CD4-positive, alpha-beta T cell (primary cell): ENCODE measurements at places on chromosomes 7 and 10. TPM values are rescaled to one million over a fixed set of nuclear protein-coding genes. Genes with fewer than 3 reads are reported as not detected.

PLAC9 gene
- total RNA-seq, result not detected

PRSS37 gene
- total RNA-seq, result not detected

SFRP5 gene
- total RNA-seq, result not detected

TRIM74 gene
- 4.1 TPM for total RNA-seq

CRYGN gene
- total RNA-seq, result not detected

SPDYE1 gene
- total RNA-seq, result not detected

ACTR3C gene
- 3.4 TPM for total RNA-seq

TMEM184A gene
- total RNA-seq, result 0.06 TPM

HPS1 gene
- total RNA-seq, result 49.8 TPM

TUBAL3 gene
- not detected for total RNA-seq

GPNMB gene
- total RNA-seq, result not detected

ZNF425 gene
- total RNA-seq, result 0.39 TPM

STEAP1B gene
- not detected for total RNA-seq

ADAMTS14 gene
- not detected for total RNA-seq

MMRN2 gene
- 1.8 TPM for total RNA-seq

PSMA2 gene
- 41.0 TPM for total RNA-seq

ENTPD1 gene
- total RNA-seq, result 0.82 TPM

NYAP1 gene
- 0.66 TPM for total RNA-seq

PTF1A gene
- total RNA-seq, result not detected

NUTM2A gene
- 1.2 TPM for total RNA-seq

DNA sequence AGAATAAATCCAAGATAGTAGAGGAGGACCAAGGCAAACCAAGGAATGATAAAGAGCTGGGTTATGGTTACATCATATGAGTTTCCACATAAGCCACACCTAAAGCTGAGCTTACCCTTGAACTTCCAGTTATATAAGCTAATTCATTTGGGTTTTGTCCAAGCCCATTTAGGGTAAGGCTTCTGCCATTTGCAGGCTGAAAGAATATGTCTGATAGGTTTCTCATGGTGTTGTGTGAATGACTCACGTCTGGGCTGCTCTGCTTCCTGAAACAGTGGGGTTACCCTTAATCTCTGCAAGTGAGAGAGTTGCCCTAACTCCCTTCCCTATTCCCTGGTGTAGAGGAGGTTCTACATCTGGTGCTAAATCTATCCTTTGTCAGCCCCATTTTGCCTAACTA, 60.8 kb downstream of the PTTG1IP2 start:
- H3K36me3 ChIP-seq, result no peaks in the 10 kb centered on the region
- no peak overlapping the region for H3K27ac ChIP-seq
- H3K4me1 ChIP-seq, result no peaks in the 10 kb centered on the region
- H3K4me3 ChIP-seq, result no peak overlapping the region
- no peak for DNase-seq
- no peaks in the 10 kb centered on the region for H3K27me3 ChIP-seq

- no peak overlapping the region for H3K27ac ChIP-seq
- no peaks in the 10 kb centered on the region for H3K27me3 ChIP-seq
- no peak overlapping the region for H3K4me3 ChIP-seq
- DNase-seq, result no peak
- H3K4me1 ChIP-seq, result no peaks in the 10 kb centered on the region
These were observed 152.6 kb upstream of the FZD8 start for GRCh38 chr10:35794703-35795102.

- no peaks in the 10 kb centered on the region for H3K27me3 ChIP-seq
- DNase-seq, result no peak
- H3K4me3 ChIP-seq, result no peak overlapping the region
- no peaks in the 10 kb centered on the region for H3K4me1 ChIP-seq
- H3K36me3 ChIP-seq, result no peaks in the 10 kb centered on the region
These were observed 96.5 kb downstream of the DNAH11 start for GRCh38 chr7:21639206-21639868.

DNA sequence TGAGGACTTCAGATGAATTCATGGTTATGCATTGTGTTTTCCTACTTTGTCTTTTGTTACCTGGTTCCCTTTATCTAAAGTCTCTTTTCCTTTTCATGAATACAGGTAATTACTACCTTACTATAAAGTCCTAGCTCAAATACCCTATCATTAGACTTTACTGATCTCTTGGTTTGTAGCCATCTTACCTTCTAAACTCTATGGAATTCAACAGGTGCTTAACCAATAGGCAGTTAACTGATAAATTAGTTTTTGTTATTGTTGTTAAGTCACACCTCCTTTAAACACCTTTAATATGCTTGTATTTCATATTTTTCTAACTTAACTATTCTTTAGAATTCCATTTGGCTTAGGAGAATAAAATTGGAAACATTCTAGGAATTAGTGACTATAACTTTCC, 30.7 kb downstream of the PLCE1 start:
- H3K4me1 ChIP-seq, result no peaks in the 10 kb centered on the region
- no peak for DNase-seq
- H3K27me3 ChIP-seq, result no peaks in the 10 kb centered on the region
- no peak overlapping the region for H3K4me3 ChIP-seq
- H3K27ac ChIP-seq, result no peak overlapping the region
- H3K36me3 ChIP-seq, result no peaks in the 10 kb centered on the region

DNA sequence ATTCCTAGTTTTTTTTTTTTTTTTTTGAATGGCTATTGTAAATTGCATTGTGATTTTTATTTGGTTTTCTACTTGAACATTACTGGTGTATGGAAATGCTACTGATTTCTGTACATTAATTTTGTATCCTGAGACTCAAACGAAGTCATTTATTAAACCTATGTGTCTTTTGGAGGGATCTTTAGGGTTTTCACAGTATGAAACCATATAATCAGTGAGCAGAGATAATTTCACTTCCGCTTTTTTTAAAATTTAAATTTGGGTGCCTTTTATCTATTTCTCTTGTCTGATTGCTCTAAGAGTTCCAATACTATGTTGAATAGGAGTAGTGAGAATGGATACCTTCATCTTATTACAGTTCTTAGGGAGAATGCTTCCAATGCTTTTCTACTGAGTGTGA, 102.7 kb downstream of the ZWINT start:
- no peak overlapping the region for H3K27ac ChIP-seq
- no peaks in the 10 kb centered on the region for H3K4me1 ChIP-seq

- no peaks in the 10 kb centered on the region for H3K36me3 ChIP-seq
- no peak overlapping the region for H3K27ac ChIP-seq
- no peaks in the 10 kb centered on the region for H3K4me1 ChIP-seq
- no peaks in the 10 kb centered on the region for H3K27me3 ChIP-seq
These were observed 22.0 kb downstream of the SLC16A9 start for GRCh38 chr10:59687657-59688056.

DNA sequence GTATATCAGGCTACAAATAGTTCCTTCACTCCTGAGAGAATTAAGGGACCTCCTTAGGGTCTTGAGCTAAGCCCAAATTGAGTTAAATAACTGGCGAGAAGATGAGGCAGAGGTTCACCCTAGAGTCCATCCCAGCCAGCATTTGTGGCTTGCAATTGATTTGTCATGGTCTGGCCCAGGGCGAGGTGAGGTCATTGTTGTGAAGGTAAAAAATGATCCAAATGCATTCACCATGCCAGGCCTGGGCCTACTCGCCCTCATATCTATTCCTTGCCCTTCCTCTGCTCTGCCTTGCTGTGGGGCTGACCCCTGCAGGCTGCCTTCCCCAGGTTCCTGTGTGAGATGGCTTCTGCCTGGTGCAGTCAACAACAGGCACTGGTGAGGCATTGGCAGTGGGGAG, 207.2 kb downstream of the ZNF365 start:
- DNase-seq, result no peak
- H3K27me3 ChIP-seq, result no peaks in the 10 kb centered on the region
- H3K4me3 ChIP-seq, result no peak overlapping the region
- H3K4me1 ChIP-seq, result no peaks in the 10 kb centered on the region

DNA sequence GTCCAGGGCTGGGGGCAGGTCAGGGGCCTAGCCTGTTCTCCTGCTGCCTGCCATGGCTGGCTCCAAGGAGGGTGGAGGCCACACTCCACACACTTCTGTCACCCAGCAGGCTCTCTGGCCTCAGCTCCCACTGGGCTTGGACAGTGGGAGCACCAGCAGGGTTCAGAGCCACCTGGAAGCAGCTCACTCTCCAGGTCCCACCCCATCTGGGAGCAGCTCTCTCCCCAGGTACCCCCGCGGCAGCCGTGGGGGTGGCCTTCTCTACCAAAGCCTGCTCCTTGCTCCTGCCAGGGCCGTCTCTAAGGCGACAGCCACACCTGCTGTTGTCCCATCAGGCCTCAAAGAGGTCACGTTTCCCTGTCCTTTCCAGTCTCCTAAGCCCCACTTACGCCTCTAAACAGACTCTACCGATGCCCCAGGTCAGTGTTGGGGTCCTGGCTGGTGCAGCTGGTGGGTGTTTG, 142.5 kb upstream of the RET start:
- H3K36me3 ChIP-seq, result no peaks in the 10 kb centered on the region
- H3K4me3 ChIP-seq, result no peak overlapping the region
- H3K4me1 ChIP-seq, result peaks cover 24% of the 10 kb centered on the region
- no peak for DNase-seq
- peaks cover 27% of the 10 kb centered on the region for H3K27me3 ChIP-seq

GRCh38 chr7:84985073-84985784, 201.6 kb downstream of the SEMA3D start:
- H3K4me1 ChIP-seq, result no peaks in the 10 kb centered on the region
- no peak for DNase-seq
- no peak overlapping the region for H3K27ac ChIP-seq
- no peaks in the 10 kb centered on the region for H3K27me3 ChIP-seq
- H3K36me3 ChIP-seq, result no peaks in the 10 kb centered on the region

DNA sequence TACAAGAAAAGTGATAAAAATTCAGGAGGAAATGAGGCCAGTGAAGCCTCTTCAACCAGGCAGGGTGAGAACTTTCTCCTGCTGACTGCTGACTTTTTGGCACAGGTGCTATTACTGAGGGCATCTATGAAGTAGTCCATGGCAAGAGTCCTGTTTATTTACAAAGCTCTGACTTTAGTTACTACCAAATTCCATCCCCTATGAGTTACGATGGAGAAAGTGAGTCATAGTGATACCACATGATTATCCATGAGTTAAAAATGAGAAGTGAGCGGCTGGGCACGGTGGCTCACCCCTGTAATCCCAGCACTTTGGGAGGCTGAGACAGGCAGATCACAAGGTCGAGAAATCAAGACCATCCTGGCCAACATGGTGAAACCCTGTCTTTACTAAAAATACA, 19.9 kb downstream of the CCDC3 start:
- no peaks in the 10 kb centered on the region for H3K36me3 ChIP-seq
- H3K4me3 ChIP-seq, result no peak overlapping the region
- no peak for DNase-seq
- no peak overlapping the region for H3K27ac ChIP-seq

DNA sequence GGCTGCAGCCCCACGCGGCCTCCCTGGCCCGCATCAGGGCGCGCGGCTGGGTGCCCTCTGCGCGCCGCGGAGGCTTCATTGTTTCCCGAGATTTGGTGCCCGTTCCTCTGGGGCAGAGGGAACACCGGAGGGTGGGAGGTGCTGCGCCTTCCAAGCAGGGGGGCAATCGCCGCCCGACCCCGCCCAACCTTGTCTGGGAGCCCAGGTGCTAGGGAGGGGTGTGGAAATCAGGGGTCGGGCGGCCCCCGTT, 1.0 kb upstream of the NRP1 start:
- DNase-seq, result no peak
- H3K4me3 ChIP-seq, result peak overlapping the region; percentile 22
- H3K4me1 ChIP-seq, result peaks cover 37% of the 10 kb centered on the region
- H3K36me3 ChIP-seq, result no peaks in the 10 kb centered on the region
- H3K27ac ChIP-seq, result no peak overlapping the region

DNA sequence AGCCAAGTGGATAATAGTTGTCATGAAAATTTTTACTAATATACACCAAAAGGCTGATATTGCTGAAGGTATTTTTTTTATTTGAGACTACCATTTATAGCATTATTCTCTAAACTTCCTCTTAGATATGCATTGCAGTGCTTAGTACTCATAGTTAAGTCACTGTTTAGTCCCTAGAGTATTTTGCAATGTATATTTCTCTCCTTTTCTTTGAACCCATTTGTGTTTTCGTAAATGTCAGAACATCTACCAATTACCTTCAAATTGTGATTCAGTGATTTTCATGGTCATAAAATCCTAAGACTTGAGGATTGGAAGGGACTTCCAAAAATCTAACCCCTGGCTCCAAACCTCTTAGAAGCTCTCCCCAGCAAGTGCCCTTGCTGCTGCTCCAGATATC, 21.5 kb upstream of the CYP26C1 start:
- no peaks in the 10 kb centered on the region for H3K27me3 ChIP-seq
- H3K36me3 ChIP-seq, result no peaks in the 10 kb centered on the region
- no peak overlapping the region for H3K4me3 ChIP-seq
- no peak for DNase-seq

- peaks cover 24% of the 10 kb centered on the region for H3K36me3 ChIP-seq
- H3K27me3 ChIP-seq, result peaks cover 43% of the 10 kb centered on the region
- H3K4me3 ChIP-seq, result no peak overlapping the region
- no peak for DNase-seq
These were observed 3.5 kb downstream of the VGF start for GRCh38 chr7:101161692-101162471.

GRCh38 chr7:80883154-80884025, 35.5 kb downstream of the SEMA3C start:
- no peak for DNase-seq
- no peaks in the 10 kb centered on the region for H3K27me3 ChIP-seq
- no peaks in the 10 kb centered on the region for H3K4me1 ChIP-seq
- no peak overlapping the region for H3K4me3 ChIP-seq

DNA sequence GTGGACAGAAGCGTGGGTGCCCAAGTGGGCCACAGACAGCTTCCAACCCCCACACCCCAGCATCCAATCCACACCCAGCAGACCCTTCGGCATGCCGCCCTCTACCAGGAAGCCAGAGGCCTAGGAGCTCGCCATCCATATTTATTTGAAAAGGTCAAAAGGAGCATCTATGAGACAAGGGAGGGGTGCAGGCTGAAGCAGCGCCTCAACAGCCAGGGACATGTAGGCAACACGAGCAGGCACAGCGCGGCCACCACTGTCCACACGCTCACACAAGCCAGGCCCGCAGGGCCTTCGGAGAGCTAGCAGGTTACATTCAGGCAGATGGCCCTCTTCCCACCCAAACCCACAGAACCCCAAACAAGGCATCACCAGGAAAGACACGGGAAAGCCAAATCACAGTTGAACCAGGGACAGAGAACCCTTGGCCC, 34.6 kb downstream of the PSAP start:
- H3K4me3 ChIP-seq, result no peak overlapping the region
- no peak for DNase-seq
- no peaks in the 10 kb centered on the region for H3K27me3 ChIP-seq

DNA sequence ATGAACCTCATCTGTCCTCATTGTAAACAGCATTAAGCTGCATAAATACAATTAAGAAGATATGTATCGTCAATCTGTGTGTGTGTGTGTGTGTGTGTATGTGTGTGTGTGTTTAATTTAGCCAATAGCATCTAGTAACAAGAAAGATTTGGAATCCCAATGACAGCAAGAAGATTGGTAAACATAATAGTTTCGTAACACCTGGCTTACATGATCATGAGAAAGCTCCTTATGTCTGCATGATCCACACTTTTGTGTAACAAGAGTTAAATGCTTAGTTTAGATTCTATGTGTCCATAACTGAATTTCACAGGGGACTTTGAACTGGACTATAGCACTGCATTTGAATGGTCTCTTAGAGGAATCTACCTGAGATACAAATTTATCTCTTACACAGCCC, 191.0 kb upstream of the BET1 start:
- H3K36me3 ChIP-seq, result no peaks in the 10 kb centered on the region
- DNase-seq, result no peak
- no peaks in the 10 kb centered on the region for H3K27me3 ChIP-seq
- H3K27ac ChIP-seq, result no peak overlapping the region
- no peaks in the 10 kb centered on the region for H3K4me1 ChIP-seq

GRCh38 chr7:25238066-25238725, 9.9 kb upstream of the NPVF start:
- no peak for DNase-seq
- no peak overlapping the region for H3K4me3 ChIP-seq
- H3K36me3 ChIP-seq, result no peaks in the 10 kb centered on the region
- no peaks in the 10 kb centered on the region for H3K4me1 ChIP-seq
- H3K27ac ChIP-seq, result no peak overlapping the region

GRCh38 chr7:28356619-28357018, 55.7 kb upstream of the CREB5 start:
- H3K27me3 ChIP-seq, result no peaks in the 10 kb centered on the region
- H3K36me3 ChIP-seq, result no peaks in the 10 kb centered on the region
- H3K27ac ChIP-seq, result no peak overlapping the region
